ENCODE measurements at places on chromosomes 12 and 14.
A peak's percentile ranks its signal among the peaks of the same experiment; 100 is the strongest.

- DNase-seq, result peak; percentile 27
These were observed 159.8 kb downstream of the TGFB3 start for GRCh38 chr14:75821831-75822521.

- DNase-seq, result peak; percentile 43
These were observed 154.9 kb upstream of the KRR1 start for GRCh38 chr12:75666126-75666938.

- DNase-seq, result peak; percentile 92
These were observed 6.8 kb upstream of the CHD4 start for GRCh38 chr12:6613776-6614512.

DNA sequence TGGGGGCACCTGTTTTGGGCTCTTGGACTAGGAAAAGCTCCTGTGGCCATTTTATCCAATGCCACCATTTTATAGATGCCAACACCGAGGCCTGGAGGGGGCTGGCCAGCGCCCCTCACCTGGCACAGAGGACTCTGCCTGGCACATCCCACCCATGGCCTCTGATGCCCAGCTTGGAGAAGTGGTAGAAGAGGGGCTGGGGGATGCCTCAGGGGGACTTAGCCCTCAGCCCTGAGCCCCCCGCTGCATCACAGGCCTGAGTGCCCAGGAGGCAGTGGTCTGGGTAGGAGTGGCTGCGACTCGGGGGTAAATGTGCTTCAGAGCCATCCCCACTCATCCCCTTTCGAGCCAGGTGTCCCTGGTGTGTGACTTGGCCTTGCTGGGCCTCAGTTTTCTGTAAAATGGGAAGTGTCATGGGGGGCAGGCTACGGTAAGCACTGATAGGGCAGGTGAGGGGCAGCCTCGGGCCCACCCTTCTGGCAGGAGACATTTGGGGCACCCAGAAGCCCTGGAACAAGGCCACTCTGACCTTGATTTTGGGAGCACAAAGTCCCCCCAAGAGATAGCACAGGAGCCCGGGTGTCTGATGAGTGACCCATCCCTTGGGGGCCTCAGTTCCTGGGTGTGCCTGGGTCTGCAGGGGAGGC is 22.5 kb downstream of the SH2B3 start:
- no peak for DNase-seq

DNA sequence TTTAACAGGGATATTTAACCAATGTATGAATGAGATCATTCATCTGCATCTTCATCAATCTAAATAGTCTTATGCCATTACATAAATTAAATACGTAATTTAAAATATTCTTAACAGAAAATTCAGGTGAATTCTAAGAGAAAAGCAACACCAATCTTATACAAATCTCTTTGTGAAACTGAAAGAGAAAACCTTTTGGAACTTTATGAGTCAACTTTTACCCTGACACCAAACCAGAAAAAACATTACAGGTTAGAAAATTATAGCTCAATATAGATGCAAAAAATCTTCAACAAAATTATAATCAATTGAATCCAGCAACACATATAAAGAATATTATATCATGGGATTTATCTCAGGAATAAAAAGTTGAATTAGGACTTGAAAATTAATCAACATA is 3.4 kb downstream of the GLIPR1L1 start:
- DNase-seq, result no peak

- DNase-seq, result no peak
These were observed 22.1 kb upstream of the CD69 start for GRCh38 chr12:9782547-9783382.

DNA sequence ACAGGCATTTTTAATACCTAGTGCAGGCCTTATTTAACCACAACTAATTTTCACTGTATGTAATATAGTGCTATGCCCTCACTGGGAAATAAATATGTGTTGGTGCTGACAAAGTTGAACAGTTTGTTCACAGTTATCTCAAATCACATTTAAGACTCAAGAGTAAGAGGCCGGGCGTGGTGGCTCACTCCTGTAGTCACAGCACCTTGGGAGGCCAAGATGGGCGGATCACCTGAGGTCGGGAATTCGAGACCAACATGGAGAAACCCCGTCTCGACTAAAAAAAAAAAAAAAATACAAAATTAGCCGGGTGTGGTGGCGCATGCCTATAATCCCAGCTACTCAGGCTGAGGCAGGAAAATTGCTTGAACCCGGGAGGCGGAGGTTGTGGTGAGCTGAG is 22.9 kb upstream of the TEAD4 start:
- DNase-seq, result no peak

- no peak for DNase-seq
These were observed 8.2 kb downstream of the ULK1 start for GRCh38 chr12:131902332-131903241.

DNA sequence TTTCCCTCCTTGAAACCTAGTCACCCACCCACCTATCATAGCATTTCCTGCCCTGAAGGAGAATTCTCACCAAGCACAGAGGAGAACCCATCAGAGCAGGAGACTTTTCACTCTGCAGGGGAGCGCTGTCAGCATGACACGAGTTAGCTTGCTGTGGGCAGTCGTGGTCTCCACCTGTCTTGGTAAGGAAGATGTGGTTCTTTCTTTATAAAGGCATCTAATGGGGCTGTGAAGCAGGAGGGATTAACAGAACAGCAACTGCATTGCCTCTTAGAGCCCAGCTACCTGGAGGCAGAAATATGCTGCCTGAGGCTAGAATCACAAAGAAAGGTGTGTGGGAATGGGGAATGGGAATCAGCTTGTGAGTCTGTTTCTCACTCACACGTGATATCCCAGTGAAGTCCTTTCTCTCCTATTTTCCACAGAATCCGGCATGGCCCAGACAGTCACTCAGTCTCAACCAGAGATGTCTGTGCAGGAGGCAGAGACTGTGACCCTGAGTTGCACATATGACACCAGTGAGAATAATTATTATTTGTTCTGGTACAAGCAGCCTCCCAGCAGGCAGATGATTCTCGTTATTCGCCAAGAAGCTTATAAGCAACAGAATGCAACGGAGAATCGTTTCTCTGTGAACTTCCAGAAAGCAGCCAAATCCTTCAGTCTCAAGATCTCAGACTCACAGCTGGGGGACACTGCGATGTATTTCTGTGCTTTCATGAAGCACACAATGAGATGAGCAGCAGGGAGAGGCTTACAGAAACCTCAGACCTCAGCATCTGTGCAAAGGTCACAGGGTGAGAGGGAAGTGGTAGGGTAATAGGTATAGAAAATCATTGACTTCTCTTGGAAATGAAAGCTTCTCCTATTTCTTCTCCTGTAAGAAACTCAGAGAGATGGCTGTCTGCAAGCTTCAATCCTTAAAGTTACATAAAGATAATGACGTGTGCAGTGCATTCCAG is 316.9 kb downstream of the DAD1 start:
- no peak for DNase-seq

- DNase-seq, result no peak
These were observed 22.4 kb upstream of the PPM1H start for GRCh38 chr12:62957233-62957953.

DNA sequence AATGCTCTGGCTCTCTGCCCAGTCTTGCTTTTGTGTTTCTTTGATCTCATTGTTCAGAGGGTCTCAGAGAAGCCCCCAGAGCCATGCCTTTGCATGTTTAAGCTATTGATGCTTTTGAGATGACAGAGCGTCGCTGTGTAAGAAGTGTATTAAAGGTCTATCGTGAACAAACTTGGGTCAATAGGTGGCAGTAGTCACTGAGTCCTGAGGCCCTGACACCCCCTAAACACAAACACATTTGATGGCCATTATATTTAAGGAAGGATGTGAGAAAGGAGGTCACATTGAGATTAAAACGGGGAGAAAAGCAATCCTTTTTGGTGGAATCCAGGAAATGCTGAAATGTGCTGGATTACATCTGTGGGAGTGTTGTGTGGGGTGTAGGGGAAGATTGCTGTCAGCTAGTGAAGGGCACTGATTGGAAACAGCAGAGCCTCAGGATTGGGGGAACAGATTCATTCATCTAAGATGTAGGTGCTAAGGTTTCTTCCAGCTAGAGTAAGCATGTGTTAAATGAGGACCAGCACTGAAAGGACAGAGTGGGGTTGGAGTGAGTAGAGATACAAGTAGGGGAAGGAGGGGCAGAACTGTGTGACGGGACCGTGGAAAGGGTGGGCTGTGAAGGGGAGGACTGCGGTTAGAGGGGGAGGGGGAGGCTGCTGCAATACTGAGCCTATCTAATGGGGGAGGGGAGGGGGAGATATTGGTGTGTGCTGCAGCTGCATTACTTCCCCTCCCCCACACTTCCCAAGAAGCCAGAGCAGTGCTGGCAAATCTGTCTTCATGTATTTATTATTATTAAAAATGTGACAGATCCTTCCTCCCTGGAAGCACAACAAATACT is 12.7 kb downstream of the NGDN start:
- DNase-seq, result no peak

GRCh38 chr12:13539051-13539450 is 342.5 kb downstream of the EMP1 start:
- no peak for DNase-seq
